Iris pigment epithelial cell (primary cell): ENCODE measurements at places on chromosomes 2 and 18.

GRCh38 chr18:34592961-34593382 lies 117.1 kb upstream of the DTNA start:
- peak; percentile 81 for DNase-seq

DNA sequence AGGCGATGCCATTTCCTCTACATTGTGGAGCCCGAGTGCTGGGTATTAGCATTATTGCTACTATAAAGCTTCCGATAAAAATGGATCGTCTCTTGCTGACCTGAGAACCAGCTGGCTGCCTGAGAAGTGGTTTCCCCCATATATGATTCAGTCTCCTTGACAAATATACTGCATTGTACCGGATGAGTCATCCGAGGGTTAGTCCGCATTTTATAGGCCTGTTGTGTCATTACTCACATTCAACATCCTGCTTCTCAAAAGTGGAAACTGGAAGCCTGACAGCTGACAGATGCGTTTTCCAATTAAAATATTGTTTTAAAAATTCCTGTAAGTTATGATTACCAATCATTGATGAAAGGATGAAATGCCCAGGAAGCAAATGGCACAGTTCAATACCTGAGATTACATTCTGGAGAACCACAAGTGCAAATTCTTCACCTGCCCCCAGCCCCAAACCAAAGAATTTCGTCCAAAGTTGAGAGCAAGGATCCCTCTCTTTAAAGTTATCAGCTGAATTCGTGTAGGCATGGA lies 65.7 kb downstream of the SPRED2 start:
- peak; percentile 99 for DNase-seq

GRCh38 chr18:32174719-32175118 lies 15.1 kb upstream of the MEP1B start:
- no peak for DNase-seq

DNA sequence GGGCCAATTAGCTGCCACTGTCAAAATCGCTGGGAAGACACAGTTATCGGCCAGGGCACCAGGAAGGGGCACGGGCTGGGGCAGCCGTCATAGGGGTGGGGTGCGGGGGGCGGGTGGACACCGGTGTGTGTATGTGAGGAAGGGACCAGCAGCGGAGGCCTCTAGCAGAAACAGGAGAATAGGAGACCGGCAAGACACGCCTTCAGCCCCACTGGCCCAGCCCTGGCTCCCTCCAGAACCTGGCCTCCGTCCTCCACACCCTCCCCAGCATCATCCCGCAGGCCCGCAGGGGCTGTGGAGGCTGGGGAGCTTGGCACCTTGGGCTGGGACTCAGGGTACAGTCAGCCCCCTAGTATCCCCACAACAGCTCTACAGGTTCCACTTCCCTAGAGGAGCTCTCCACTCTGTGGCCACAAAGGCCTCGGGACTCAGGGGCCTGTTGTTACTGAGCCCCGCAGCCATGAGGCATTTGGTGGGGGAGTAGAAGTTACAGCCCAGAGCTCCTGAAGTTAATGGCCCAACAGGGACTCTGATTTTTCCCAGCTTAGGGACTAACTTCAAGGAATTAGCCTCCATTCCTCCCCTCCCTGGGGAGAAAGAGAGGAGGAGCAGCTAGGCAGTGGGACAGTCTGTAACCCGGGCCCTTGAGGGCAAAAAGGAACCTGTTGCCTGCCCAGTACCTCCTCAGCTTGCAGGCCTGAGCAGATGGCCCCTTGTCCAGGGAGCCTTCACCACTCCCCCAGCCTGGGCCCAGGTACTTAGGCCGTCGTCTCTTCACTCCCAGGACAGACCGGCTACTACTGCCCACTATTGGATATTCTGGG lies 19.9 kb downstream of the SH2D6 start:
- DNase-seq: no peak

DNA sequence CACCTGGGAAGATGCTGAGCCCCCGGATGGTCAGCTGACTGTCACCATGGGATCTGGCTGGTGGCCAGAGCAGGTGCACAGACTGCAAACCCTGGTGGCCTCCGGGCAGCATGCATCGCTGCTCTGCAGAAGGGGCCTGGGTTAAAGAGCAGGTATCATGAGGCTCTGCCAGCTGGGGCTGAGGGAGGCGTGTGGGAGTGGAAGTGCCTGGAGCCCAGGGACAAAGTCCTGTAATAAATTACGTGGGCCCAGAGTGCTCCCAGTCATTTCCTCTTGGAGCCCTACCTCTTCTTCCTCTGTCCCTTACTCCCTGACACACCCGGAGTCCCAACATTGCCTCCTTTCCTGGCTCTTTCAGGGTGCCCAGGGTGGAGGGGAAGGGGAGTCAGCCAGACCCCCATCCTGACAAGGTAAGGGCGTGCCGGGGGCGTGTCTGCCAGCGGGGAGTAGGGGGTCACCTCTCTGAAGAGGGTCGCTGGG lies at the start of gene MYO7B:
Gene MYO7B (plus strand): TSS at position 262 of the 480 bp plus-strand sequence. CDS start 24,040 bp downstream, outside the sequence.
- no peak for DNase-seq

DNA sequence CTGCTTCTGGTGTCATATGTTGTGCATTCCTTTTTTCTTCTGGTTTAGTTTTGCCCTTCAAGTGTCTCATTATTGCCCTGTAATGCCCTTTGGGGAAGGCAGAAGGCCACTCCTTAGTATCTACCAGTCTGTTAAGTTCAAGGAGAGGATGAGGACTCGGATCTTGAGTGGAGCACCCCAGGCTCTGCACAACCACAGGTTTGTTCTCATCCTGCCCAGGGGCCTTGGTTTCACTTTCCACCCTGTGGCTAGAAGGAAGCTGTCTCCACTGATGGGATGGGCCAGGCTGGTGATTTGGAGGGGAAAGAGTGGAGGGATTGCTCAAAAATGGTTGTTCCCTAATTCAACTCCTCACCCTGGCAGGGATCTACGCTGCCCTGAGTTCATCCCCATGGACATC lies 30.2 kb upstream of the RAB11FIP5 start:
- DNase-seq: no peak

GRCh38 chr2:234550511-234551107 lies 53.7 kb upstream of the ARL4C start:
- peak; percentile 75 for DNase-seq

- DNase-seq: no peak
Measured at GRCh38 chr2:1026141-1026540, 75.5 kb downstream of the SNTG2 start.

- DNase-seq: peak; percentile 49
Measured at GRCh38 chr2:215421859-215422461, 13.9 kb downstream of the FN1 start.

GRCh38 chr2:46284260-46284659 lies 12.9 kb upstream of the EPAS1 start:
- no peak for DNase-seq

- DNase-seq: no peak
Measured at GRCh38 chr2:20648206-20648605, 2.7 kb downstream of the HS1BP3 start.

DNA sequence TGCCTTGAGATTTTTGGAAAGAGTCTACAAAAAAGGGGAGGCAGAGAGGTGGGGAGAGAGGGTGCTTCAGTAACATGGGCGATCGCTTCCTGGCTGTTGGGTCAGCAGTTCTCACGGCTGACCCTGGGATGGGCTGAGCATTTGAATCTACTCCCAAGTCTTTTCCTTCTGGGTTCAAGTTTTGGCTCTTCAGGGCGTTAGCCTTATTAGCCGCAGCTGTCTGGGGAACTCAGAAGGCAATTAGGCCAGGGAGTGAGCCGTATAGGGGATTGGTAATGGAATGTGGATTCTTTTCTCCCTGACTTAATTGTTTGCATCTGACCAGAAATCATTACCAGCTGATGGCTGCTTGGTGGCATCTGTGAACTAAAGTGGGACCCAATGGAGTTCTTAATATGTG lies 250.5 kb upstream of the SKOR2 start:
- no peak for DNase-seq

DNA sequence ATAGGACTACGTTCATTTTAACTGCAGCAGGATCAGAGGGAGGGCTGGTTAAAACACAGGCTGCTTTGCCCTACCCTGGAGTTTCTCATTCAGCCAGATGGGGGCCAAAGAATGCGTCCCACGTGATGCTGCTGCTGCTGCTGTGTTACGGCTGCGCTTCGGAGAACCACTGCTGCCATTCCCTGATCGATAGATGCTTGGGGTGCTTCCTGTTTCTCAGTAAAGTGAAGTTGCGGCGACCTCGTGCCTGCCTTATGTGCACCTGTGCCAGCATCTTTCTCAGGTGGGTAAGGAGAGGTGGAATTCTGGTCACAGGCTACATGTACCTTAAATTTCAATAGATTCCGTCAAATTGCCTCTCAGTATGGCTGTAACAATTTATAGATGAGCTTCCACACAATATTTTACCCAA lies 24.7 kb upstream of the TOGARAM2 start:
- peak; percentile 52 for DNase-seq

DNA sequence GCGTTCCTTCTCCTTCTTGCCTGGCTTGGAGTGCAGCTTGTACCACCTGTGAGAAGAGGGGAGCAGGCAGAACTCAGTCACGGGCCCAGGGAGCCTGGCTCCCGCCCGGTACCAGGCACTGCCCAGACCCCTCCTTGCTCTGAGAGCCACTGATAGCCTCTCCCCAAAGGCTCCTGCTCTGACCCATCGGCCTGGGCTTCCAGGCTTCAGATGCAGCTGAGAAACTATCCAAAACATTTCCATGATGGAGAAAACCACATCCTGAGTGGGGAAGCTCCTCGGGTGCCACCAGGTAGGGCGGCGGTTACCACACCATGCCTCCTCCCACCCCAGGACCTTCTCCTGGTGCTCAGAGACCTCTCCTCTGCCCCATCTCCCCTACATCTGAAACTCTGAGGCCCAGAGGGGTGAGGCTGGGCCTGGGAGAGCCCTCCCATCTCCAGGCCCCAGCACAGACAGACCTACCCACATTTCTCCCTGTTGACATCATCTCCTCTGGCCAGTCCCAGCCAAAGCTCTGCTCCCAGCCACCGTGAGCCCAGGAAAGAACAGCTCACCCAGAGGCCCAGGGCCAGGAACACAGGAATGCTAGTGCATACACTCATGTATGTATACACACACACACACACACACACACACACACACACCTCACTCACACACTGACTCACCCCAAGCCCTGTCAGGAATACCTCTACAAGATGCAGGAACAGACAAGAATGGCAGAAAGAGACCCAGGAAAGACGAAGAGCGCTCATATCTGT lies 17.9 kb upstream of the SFXN5 start:
- DNase-seq: peak; percentile 99

DNA sequence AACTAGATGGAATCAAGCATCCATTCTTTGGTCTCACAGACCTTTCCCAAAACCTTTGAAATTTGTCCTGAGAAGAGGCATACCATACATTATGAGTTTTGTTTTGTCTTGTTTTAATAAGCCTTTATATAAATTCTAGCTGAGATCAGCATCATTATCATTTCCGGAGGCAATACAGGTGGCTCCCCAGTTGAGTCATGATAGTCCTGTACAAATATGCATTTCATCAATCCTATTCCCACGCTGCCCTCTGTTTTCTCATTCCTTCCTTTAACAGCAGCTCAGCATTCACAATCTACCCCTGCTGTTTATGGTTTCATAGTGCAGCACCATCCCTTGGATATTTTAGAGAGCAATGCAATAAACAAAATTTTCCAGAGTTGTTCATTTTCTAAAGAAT lies 216.7 kb downstream of the TXNL1 start:
- no peak for DNase-seq
